Tibial artery (tissue), 4 donors: ENCODE measurements at places on chromosomes 12 and 14.

GRCh38 chr14:20775901-20776300 is 5.2 kb upstream of the RNASE6 start:
- H3K4me3 ChIP-seq = no peak overlapping the region
- no peaks in the 10 kb centered on the region for H3K27me3 ChIP-seq
- no peak overlapping the region for H3K27ac ChIP-seq
- DNase-seq = no peak
- no peaks in the 10 kb centered on the region for H3K36me3 ChIP-seq
- H3K4me1 ChIP-seq = no peaks in the 10 kb centered on the region

DNA sequence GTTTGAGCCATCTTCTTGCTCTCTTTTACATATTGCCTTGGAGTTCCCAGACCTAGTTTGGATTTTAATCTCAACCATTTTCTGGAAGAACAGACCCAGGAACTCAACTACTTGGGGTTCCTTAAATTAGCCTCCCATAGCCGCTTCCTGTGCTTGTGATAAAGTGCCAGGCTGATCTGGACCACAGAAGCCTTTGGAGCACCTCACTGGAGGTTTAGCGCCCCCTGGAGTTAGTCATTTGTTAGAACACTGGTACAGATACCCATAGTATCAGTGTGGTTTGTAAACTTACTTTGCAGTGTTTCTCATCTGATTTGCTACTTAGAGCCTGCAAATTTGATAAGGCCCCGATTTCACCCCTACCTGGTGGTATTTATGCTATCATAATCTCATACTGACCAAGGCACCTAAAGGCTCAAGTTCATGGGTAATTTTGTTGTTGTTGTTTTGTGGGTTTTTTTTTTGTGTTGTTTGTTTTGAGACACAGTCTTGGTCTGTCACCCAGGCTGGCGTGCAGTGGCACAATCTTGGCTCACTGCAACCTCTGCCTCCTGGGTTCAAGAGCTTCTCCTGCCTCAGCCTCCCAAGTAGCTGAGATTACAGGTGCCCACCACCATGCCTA is 3.7 kb downstream of the UNC119B start:
- H3K27me3 ChIP-seq = no peaks in the 10 kb centered on the region
- H3K4me3 ChIP-seq = no peak overlapping the region

DNA sequence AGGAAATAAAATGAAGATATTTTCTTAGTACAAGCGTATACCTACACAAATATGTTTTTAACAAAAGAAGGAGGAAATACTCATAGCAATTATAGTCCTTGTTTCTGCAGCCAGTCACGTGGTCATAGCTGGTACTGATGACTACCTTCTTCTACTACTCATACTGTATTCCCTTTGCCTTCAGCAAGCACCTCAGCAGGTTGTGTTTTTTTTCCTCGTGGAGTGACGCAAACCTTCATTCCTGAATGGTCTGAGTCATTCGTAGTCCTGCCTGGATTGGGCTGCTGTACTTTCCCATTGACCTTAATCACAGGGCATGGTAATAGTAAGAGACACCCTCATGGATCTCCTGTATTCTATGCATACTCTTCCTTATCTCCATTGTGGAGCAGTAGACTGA is 25.7 kb upstream of the SLC16A7 start:
- H3K27me3 ChIP-seq = no peaks in the 10 kb centered on the region
- H3K4me3 ChIP-seq = no peak overlapping the region
- no peaks in the 10 kb centered on the region for H3K4me1 ChIP-seq
- H3K27ac ChIP-seq = no peak overlapping the region
- no peaks in the 10 kb centered on the region for H3K36me3 ChIP-seq
- DNase-seq = no peak

- no peak overlapping the region for H3K4me3 ChIP-seq
- no peaks in the 10 kb centered on the region for H3K4me1 ChIP-seq
- no peak for DNase-seq
- H3K27ac ChIP-seq = no peak overlapping the region
- no peaks in the 10 kb centered on the region for H3K27me3 ChIP-seq
- H3K36me3 ChIP-seq = no peaks in the 10 kb centered on the region
Observed at GRCh38 chr12:76552343-76552938, 7.1 kb downstream of the OSBPL8 start.

DNA sequence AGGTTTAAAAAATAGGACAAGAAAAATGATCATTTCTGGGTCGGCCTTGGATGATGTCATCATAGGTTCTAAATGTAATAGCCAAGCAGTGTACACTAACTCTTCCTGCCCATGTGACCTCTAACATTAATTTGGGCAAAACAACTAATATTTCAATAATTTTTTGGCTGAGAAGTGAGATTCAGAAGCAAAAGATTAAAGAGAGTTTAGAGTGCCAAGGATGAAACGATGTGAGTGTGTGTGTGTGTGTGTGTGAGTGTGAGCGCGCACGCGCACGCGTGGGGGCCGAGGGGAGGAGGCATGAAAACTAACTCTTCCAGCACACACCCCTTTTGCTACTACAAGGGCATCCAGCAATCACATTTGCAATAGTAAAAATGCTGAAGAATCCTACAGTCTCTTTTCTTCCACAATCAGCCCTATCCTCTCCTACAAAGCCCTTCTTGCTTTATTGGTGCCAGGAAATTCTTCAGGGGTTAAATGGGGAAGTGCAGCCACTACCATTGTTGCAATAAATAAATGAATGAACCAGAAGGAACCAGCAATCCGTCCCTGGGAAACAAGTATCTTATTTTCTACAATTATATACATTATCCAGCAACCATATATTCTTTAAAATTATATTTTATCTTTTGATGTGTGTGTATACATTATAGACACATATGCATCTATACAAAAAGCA is 52.9 kb downstream of the PEBP1 start:
- no peak for DNase-seq
- H3K4me1 ChIP-seq = peaks cover 16% of the 10 kb centered on the region
- H3K4me3 ChIP-seq = peak overlapping the region; percentile 46
- H3K27ac ChIP-seq = peak overlapping the region; percentile 77
- H3K36me3 ChIP-seq = no peaks in the 10 kb centered on the region

DNA sequence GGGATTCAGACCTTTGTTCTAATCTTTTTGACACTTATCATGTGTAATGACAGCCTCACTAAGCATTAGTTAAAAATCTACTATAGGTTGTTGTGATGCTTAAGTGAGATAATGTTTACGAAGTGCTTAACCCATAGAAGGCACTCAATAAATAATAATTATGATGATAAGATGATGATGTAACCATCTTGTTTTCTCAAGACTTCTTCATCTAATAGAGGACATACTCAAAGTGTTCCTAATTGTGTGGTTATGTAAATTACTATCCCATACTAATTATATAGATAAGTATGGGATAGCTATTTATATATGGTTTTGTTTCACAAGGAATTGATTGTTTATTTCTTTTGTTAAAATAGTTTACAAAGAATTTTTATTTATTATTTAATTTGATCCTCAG is 76.9 kb downstream of the MIPOL1 start:
- no peak overlapping the region for H3K27ac ChIP-seq
- DNase-seq = no peak
- no peaks in the 10 kb centered on the region for H3K4me1 ChIP-seq

DNA sequence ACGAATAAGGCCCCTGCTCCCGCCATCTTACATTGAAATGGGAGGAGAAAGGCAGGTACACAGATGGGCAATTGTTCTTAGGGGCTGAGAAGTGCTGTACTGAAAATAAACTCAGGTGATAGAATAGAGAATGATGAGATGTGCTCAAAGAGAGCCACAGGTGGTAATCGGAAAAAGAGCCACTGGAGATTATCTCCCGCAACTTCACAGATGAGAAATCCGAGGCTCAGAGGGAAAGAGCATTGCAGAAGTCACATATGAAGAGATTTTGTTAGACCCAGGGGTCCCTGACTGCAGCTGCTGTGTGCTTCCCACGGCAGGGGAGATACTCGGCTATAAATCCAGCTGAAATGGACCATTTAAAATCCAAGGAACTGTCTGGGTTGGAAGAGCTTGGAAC is 73.7 kb downstream of the PRIMA1 start:
- H3K4me1 ChIP-seq = no peaks in the 10 kb centered on the region
- no peaks in the 10 kb centered on the region for H3K36me3 ChIP-seq
- H3K27ac ChIP-seq = no peak overlapping the region
- H3K27me3 ChIP-seq = no peaks in the 10 kb centered on the region
- H3K4me3 ChIP-seq = no peak overlapping the region
- no peak for DNase-seq

DNA sequence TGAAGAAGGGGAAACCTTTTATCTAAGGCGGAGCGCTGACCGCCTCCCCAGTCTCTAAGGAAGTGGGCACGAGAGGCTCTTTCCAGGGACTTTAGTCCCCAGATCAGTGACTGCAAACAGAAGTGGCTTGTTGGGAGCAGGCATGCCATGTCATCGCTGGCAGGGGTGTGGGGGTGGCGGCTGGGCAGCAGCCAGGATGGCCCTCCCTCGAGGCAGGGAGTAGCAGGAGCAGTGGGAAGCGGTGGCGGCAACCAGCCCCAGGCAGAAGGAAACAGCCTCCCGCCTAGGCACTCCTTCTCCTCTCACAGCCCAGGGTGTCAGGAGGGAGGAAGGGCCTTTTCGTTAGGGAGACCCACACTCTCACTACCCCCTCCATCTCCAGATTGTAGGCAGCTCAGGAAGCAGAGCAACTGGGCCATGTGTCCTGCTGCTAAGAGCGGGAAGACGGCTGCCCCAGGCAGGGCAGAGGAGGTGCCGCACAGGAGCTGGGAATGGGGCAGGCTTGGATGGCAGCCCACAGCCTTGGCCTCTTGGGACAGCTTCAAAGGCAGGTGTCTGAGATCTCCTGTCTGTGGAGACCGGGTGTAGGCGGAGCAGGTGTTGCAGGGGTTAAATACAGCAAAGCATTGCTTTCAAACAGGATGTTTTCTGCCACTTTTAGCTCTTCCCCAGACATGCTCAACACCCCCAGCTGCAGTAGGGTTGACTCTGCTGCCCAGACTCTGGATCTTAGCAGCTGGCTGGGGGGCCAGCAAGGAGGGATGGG is 21.8 kb downstream of the VDR start:
- no peak overlapping the region for H3K27ac ChIP-seq
- H3K4me1 ChIP-seq = no peaks in the 10 kb centered on the region
- no peak overlapping the region for H3K4me3 ChIP-seq
- peaks cover 4% of the 10 kb centered on the region for H3K27me3 ChIP-seq
- H3K36me3 ChIP-seq = no peaks in the 10 kb centered on the region

- no peaks in the 10 kb centered on the region for H3K27me3 ChIP-seq
- no peaks in the 10 kb centered on the region for H3K36me3 ChIP-seq
- H3K4me3 ChIP-seq = no peak overlapping the region
- no peak for DNase-seq
- no peak overlapping the region for H3K27ac ChIP-seq
Observed at GRCh38 chr12:62767946-62768345, 167.0 kb downstream of the PPM1H start.

- no peak overlapping the region for H3K4me3 ChIP-seq
- H3K4me1 ChIP-seq = no peaks in the 10 kb centered on the region
- no peak for DNase-seq
- no peaks in the 10 kb centered on the region for H3K27me3 ChIP-seq
- no peaks in the 10 kb centered on the region for H3K36me3 ChIP-seq
Observed at GRCh38 chr14:97477353-97477752, 680.2 kb downstream of the VRK1 start.

DNA sequence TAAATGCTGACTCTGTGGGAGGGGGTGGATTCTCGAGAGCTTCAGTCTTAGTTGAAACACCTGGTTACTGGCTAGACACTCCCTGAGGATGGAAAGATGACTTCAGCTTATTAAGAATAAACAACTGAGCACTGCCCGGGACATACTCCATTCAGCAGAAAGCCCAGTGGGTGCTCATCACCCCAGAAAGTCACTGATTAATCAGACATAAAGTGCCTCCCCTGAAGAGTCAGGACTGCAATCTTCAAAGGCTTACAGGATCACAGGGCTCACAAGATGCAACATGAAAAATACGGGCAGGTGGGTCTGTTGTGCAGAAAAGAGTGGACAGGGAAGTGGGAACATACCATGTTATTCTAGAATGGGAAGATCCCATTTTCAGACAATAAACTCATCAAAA is 207.0 kb downstream of the CALM1 start:
- no peaks in the 10 kb centered on the region for H3K27me3 ChIP-seq
- no peak overlapping the region for H3K27ac ChIP-seq
- H3K36me3 ChIP-seq = no peaks in the 10 kb centered on the region
- peaks cover 17% of the 10 kb centered on the region for H3K4me1 ChIP-seq
- DNase-seq = no peak
- no peak overlapping the region for H3K4me3 ChIP-seq

DNA sequence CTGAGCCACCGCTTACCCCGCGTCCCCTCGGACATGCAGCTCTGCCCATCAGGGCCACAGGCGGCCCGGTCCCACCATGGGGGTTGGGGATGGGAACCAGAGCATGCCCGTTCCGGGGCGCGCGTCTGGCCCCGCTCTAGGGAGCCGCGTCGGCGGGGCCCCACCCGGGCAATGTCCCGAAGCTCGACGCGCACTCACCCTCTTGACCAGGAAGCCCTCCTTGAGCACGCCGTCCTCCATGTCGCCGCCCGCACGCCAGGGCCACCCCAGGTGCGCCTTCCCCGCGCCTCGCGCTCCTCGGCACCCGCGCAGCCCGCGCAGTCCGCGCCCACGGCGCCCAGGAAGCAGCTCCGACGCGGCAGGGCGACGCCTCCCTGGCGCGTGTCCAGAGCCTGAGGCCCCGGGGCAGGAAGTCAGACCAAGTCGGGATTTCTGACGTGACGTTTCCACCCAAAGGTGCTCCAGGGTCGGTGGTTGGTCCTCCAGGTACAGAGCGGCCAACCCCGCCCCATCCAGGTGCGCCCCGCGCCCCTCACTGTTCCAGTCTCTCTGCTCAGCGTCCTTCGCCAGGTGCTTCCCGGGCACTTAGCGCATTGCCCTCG is at the start of gene PLEK2:
PLEK2 (minus strand) TSS at position 346 of the 602 bp plus-strand sequence; CDS start at position 240, 106 bp downstream.
- peak within 1 kb of the TSS; percentile 29 for H3K4me3 ChIP-seq
- H3K36me3 ChIP-seq = no peaks in the 10 kb centered on the region
- no peaks in the 10 kb centered on the region for H3K4me1 ChIP-seq

- no peaks in the 10 kb centered on the region for H3K4me1 ChIP-seq
- no peaks in the 10 kb centered on the region for H3K27me3 ChIP-seq
Observed at GRCh38 chr14:54342806-54343205, 54.0 kb upstream of the CDKN3 start.

DNA sequence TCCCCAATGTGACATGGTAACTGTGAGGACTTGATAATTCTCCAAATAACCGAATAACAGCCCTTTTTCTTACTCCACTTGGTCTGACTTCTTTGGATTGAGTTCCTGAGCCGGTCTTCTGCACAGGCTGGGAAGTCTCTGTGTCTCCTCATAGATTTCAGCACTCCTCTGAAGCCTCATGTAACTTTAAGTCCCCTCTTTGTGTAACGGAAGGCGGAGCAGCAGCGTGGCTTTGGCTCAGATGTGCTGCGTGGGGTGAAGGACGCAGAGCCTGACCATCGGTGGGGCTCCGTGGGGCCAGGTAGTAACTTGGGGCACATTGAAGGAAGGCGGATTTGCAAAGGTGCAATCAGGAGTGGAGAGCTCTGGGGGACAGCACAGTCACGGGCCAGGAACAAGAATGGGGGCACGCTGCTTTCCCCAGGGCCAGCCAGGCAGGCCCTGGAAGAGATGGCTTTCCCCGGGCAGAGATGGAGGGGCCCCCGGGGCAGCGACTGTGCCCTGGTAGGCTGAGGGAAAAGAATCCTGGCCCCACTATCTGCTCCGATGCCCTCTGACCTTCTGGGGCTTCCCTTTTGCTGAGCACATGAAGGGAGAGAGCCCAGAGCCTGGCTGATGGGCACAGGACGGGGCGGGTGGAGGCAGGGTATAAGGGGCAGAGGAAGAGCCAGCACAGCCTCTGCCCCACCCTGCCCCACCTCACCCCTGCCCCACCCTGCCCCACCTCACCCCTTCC is 56.9 kb downstream of the ADGRD1 start:
- peaks cover 5% of the 10 kb centered on the region for H3K36me3 ChIP-seq
- no peaks in the 10 kb centered on the region for H3K4me1 ChIP-seq
- no peak for DNase-seq
- no peaks in the 10 kb centered on the region for H3K27me3 ChIP-seq
- H3K27ac ChIP-seq = no peak overlapping the region
